ENCODE measurements at places on chromosomes 1 and 21.

DNA sequence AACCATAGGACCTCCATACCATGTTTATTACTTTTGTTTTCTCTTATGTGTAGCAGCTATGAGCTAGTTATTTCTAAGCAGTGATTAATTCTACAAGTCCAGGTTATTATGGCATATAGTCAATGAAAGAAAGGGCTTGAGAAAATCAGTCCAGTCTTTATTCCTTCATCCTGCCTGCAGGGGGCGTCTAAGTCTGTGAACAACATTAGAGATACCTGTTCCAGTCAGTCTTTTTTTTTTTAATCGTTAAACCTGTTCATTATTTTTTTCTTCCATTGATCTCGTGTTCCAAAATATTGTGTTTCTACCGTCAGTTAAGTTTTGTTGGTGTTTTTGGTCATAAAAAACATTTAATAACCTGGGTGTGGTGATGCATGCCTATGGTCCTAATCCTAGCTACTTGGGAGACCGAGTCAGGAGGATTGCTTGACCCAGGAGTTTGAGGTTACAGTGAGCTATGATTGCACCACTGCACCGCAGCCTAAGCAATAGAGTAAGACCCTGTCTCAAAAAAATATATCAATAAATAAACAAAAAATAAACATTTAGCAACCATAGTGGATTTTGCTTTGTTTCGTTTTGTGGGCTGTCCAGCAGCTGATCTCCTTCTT lies 29.4 kb upstream of the CD2 start:
- peak; percentile 83 for DNase-seq

GRCh38 chr1:224482619-224483018 lies 48.0 kb upstream of the WDR26 start:
- no peak for DNase-seq

- no peak for DNase-seq
Observed at GRCh38 chr1:206550446-206550845, 43.1 kb downstream of the RASSF5 start.

DNA sequence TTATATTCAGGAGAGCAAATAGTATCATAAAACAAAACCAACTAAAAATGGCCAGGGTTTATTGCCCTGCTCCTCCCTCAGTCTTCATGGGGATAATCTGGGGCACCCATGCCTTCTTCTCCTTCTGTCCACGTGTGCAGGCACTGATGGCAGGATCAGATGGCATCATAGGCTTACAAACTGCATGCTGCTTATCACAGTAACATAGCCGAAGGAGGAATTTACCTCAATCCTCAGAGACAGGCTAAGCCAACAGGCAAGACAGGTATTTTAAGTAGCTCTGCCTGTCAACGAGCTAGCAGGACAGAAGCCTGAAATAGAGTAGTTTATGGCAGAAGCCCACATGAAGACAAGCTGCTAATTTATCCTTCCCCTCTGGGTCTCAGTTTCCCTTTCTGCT lies 9.4 kb downstream of the LAMB3 start:
- no peak for DNase-seq

DNA sequence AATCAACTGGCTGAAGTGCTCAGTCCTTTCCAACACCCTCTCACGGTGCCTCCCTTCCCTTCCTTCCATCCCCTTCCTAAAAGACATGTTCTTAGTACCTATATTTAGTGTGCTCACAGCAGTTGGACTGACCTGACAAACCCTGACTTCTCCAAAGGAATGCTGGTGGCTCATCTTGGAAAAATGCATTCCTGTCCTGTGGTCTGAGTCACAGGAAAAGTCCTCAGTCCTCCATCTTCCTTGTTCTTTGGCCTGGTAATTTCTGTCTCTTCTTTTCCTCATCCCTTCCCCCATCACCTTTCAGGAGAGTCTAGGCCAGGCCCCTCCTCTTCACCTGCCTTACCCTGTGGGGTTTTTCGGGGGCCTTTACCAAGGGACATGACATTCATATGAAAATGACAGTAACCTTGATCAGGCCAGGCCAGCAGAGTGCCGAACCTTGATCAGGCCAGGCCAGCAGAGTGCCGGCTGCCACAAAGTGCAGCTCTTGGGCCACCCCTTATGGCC lies 7.2 kb downstream of the ATP1B1 start:
- no peak for DNase-seq

DNA sequence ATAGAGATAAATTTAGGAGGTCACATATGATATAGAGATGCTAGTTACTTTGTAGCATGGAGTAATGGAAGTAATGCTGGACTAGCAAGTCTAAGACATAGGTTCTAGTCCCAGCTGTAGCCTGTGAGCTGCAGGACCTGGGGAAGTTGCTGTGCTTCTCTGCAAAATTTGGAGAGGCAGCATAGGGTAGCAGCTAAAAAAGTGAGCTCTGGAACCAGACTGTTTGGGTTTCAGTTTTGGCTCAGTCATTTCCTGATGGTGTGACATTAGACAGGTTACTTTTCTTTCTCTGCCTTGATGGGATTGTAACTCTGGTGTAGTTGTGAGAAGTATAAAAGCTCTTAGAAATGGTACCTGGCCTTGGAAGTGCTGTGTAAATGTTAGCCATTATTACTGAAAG lies 3.3 kb downstream of the METTL13 start:
- no peak for DNase-seq

GRCh38 chr1:210394281-210394821 lies 65.6 kb downstream of the HHAT start:
- peak; percentile 11 for DNase-seq

GRCh38 chr1:92346866-92347640 lies 48.2 kb downstream of the RPAP2 start:
- DNase-seq: no peak

GRCh38 chr1:22365331-22366295 lies 86.0 kb upstream of the ZBTB40 start:
- no peak for DNase-seq

GRCh38 chr1:12430525-12430924 lies 187.5 kb downstream of the DHRS3 start:
- DNase-seq: no peak

- DNase-seq: no peak
Observed at GRCh38 chr1:94306521-94306920, 69.1 kb upstream of the ARHGAP29 start.

DNA sequence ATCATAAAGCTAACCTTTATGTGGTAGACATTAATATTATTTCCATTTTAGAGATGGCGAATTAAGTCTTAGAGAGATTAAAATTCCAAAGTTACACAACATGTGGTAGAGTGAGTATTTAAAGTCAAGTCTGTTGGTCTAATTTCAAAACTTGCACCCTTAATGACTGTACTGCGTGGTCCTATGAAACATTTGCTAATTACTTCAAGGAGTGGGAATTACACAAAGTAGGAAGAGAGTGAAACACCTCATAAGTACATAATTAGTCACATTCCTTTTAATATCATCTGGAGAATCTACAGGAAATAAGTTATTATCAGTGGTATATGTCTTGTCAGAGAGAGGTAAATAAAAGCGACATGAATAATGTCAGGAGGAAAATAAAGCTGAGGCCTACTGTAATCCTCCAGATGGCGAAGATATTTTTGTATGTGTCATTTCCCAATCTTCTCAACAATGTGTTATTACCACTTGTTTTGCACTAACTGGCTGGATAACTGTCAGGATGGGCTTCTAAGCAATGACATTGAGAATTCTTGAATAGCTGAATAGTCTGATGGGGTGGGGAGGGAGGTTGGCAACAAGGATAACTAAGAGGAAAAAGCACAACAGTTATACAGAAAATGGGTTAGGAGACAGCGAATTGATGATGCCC lies 95.5 kb downstream of the TNFSF18 start:
- DNase-seq: no peak

DNA sequence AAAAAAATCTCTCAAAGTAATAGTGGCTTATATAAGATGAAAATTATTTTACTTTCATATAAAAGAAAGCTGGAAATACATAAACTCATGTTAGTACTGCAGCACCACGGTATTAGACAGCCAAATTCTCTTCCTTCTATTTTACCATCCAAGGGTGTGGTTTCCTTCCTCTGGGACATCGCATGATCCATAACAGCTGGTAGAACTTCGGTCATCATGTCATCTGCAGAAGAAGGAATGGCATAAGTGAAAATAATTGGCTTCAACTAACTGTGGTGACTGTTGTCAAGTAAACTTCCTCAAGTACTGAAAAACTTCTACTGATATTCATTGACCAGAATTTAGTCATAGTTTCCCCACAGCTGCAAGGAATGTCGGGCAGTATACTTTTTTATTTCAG lies 28.3 kb upstream of the IFI44L start:
- DNase-seq: no peak
